Right renal pelvis (tissue), 4 donors: ENCODE measurements at places on chromosomes 5 and 9. TPM values are rescaled to one million over a fixed set of nuclear protein-coding genes. Genes with fewer than 3 reads are reported as not detected.

GRCh38 chr9:14372437-14373335, 58.7 kb upstream of the NFIB start:
- no peak for DNase-seq

The GABRA1 gene
- polyA plus RNA-seq = not detected

The GPR151 gene
- polyA plus RNA-seq = not detected

GRCh38 chr5:141680751-141681201, 1.3 kb downstream of the ARAP3 start:
- DNase-seq = no peak

DNA sequence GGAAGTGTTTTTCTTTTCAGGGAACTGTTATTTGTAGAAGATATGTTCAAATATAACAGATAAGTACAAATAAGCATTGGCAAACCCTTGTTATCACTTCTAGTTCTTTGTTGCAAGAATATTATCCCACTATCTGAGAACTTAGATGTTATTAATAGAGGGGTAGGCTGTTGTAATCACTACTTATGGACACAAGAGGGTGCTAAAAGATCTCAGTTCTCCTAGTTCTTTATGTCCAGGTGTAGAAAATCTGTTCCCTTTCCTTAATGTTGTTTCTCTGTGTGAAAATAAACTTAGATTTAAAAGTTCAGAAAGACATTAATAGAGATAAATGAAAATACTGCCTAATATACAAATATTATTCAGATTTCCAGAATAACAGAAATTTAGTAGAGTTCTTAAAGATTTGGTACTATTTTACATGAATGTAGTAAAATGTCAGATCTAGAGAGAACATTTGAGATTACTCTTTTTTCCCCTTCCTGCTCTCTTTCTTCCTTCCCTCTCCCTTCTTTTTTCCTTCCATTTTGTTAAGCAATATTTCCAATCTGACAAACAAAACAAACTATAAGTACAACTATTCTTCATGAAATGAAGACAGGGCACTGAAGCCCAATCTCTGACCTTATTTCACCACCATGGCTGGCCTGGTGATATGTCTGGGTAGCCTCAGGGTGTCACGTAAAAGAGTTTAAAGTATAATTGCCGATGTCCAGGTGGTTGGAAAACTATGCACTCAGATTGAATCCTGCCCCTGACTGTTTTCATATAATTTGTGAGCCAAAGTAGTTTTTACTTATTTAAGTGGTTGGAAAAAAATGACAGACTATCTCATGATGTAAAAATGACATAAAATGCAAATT, 43.6 kb upstream of the C5orf46 start:
- peak; percentile 5 for DNase-seq

DNA sequence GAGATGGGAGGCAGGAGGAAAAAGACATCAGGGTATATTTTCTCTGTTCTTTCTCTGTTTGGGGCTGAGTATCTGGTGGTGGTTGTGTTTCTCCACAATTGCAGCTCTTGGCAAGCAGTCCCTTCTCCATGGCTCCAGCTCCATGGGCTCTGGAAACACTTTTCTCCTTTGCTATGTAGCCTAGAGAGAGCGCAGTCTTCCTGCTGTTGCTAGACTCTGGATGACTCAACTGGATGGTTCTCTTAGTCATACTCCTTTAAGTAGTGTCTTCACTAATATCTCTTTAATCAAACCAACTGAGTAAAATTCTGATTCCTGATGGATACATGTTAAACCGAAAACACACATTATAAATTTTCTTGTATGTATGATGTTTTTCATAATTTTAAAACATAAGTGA, 3.3 kb upstream of the PLGRKT start:
- DNase-seq = no peak

DNA sequence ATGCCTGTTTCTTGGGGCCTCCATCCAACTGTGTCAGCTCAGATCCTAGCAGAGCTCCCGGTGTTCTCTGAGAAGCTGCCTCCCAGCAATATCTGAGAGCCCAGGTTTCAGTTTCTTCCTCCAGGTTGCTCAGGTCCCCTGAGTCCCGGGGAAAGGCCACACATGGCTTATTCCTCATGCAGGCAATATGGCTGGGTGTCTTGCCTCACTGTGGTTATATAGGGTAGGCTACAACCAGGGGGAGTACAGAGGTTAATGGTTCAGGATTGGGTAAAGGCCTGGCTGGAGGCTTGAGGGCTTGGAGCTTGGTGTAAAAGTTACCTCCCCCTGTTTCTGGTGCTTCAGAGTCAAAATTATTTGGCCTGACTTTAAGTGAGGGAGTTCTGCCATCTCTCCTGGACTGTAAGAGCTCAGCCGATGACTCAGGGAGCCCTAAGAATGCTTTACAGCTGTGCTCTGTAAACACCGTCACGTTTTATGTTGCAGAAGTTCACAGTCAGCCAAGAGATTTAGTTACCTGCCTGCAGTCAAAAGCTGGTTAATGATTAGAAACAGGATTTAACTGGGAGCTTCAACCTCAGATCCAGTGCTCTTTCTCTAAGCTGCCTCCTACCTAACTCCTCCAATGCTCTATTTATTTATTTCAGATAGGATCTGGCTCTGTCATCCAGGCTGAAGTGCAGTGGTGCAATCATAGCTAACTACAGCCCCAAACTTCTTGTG, 24.3 kb upstream of the UBAP2 start:
- no peak for DNase-seq

DNA sequence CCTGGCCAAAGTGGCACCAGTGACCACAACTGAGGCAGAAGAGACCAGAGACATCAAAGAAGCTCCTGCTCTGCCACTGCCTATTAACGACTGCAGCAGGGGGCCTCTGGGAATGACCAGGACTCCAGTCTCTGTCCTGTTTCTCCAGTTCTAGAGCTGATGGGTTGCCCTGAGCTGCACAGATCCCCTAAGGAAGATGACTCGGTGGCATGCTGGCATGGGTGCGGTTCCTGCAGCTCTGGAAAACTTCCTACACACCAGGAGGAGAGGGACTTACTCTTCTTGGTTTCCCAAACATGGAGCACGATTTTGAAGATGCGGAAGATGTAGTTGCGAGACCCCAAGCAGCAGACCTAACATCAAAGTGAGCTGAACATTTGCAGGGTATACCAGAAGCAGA, 2.7 kb downstream of the SLIT3 start:
- no peak for DNase-seq

DNA sequence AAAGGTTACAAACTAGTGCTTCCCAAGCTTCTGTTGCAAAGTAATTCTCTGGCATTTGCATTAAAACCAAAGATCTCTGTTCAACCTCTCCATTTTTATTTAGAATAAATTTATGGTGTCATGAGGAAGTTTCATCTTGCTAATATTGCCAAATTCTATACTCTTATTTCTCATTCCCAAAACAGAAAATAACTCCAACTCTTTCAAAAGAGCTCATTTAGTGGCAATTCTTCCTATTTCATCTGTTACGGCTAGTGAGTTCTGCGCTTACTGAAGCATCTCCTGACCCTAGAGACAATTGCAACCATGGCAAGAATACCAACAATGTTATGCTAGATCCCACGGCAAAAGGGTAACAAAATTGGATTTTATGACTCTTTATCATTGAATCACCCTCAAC, 97.0 kb downstream of the HINT1 start:
- DNase-seq = no peak

The CNTNAP3 gene
- 4.6 TPM for polyA plus RNA-seq

GRCh38 chr9:88177371-88177770, 39.1 kb upstream of the SPATA31C2 start:
- no peak for DNase-seq

The OTULINL gene
- 11.7 TPM for polyA plus RNA-seq

DNA sequence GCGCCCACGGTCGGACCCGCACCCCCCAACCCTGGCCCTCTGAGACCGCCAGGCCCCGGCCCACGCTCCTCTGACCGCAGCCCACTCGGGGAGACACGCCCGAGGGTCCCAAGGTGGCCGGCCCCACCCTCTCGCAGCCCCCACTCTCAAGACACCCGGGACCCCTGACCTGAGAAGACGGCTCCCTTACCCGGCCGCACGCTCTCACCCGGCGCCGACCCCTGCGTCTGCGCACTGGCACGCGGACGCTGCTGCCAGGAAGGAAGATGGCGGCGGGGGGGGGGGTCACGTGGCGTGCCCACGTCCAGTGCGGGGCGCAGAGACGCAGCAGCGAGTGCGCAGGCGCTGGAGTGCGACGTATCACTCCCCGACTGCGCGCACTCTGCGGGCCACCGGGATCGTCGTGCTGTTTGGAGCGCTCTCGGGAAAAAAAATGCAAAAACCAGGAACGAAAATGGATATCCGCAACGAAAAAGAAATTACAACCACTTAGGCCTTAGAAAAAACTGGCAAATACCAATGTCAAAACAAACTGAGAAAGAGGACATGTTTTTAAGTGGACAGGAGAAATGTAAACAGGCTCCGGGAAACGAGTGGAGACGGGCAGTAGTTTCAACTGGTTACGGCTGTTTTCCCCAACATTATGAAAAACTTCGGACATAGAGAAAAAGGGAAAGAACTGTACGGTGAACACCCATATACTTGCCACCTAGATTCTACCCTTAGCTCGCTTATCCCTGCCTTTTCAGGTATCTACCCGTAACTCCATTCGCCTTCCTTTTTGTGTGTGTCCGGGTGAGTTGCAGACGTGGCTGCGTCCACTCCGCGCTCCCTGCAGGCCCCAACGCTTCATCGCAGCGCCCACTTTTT, at the start of gene MRPL36:
MRPL36 (minus strand) TSS at position 236 of the 870 bp plus-strand sequence. CDS start 902 bp downstream, outside the sequence.
- peak; percentile 81 for DNase-seq

DNA sequence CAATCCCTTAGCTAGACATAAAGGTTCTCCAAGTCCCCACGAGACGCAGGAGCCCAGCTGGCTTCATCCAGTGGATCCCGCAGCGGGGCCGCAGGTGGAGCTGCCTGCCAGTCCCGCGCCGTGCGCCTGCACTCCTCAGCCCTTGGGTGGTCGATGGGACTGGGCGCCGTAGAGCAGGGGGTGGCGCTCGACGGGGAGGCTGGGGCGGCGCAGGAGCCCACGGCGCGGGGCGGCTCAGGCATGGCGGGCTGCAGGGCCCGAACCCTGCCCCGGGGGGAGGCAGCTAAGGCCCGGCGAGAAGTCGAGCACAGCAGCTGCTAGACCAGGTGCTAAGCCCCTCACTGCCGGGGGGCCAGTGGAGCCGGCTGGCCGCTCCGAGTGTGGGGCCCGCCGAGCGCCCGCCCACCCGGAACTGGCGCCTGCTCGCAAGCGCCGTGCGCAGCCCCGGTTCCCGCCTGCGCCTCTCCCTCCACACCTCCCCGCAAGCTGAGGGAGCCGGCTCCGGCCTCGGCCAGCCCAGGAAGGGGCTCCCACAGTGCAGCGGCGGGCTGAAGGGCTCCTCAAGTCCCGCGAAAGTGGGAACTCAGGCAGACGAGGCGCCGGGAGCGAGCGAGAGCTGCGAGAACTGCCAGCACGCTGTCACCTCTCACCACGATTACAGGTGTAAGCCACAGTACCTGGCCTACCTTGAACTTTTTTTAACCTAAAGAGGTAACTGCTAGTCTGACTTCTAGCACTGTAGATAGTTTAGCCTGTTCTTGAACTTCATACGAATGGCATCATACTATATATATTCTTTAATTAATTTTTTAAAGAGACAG, 35.5 kb downstream of the PTGS1 start:
- DNase-seq = no peak
